ENCODE measurements at places on chromosomes 16 and 17.

DNA sequence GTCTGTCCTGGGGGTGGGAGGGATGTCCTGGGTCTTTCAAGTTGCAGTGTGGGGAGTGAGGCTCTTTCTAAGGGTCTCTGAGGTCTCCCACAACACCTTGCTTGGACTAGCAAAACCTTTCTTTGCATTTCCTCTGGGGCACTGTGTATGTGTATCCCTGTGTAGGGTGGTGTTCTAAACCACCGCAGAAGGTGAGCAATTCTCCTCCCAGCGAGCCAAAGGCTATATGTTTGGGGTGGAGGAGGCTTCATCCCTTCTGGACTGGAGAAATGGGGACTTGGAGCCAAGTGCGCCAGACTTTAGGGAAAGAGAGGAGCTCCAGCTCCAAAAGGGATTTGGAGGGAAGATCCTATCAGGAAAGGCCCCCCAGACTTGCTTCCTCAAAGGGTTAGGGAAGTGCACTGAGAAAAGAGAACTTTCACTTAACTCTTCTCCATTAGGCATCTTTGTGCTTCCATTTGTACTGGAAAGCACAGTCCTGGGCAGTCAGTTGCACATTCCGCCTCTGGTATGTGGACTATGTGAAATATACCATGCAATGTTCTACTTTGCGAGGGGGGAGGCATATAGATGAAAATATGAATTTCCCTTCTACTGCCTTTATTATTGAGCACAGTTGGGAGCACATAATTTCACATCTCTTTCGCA, 18.9 kb upstream of the HOXB9 start:
- peak; percentile 15 for DNase-seq

DNA sequence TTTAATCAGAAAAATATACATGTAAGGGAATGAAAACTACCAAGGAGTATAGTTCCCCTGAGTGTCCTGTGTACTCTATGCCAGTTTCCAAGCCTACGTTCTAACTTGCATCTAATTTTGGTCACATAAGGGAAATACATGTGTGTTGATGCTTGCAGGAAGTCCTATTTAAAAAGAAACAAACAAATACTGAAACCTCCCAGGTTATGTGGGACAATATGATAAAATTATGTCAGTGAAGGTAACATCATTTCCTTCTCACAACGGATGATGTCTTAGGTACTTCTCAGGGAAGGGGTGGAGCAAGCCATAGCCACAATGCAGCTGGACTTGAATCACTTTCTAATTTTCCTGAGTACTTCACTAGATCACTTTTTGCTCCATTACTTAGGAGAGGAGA, 115.9 kb downstream of the ZFHX3 start:
- DNase-seq, result peak; percentile 54

DNA sequence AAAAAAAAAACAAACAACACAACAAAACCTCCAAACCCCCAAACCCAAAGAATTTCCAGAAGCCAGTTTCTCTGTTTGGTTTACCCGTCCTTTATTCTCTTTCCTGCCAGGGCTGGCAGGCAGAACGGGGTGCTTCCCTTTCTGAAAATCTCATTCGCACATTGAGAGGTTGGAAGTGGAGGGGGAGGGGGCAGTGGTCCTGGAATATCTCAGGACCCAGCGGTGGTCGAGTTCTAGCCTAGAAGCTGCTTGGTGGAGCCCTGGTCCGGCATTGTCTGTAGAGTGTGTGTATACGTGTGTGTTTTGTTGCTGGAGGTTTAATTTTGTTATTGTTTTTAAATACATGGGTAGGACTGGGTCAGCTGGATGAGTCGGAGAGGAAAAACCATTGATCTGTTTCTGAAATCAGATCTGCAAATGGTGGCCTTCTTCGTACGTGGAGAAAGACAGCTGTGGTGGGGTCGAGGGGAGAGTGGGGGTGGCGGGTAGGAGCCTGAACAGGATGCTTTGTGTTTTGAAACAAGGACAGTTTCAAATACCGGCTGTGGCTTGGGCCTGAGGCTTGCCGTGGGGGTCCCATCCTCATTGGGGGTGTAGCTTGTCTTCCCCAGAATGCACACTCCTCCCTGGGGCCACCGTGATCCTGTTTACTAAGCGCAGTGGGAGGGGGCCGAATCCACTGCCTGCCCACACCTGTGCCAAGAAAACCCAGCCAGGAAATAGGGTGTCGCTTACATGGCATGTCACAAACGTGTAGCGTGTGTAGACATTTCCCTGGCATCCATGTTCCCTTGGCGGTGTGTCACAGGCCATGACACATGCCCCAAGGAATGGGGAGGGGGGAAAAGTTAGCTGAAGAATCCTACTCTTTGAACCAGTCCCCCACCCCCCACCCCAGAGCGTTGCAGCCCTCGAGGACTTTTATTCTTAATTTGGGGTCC, 1.6 kb downstream of the CMIP start:
- peak; percentile 49 for DNase-seq

DNA sequence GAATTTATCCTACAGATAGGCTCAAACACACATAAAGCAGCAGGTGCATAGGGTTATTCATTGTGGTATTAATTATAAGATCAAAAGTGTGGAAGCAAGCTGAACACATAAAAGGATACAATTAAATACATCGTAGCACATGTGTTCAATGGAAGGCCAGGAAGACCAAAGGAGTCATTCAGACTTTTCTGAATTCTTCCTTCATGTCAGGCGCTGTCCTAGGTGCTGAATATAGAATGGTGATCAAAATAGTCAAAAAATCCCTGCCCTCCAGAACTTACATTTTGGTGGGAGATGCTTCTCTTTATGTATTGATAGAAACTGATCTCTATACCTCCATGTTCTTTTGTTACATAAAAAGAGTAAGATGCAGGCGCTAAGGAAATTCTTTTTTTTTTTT, 439.0 kb upstream of the ASIC2 start:
- DNase-seq, result peak; percentile 12

DNA sequence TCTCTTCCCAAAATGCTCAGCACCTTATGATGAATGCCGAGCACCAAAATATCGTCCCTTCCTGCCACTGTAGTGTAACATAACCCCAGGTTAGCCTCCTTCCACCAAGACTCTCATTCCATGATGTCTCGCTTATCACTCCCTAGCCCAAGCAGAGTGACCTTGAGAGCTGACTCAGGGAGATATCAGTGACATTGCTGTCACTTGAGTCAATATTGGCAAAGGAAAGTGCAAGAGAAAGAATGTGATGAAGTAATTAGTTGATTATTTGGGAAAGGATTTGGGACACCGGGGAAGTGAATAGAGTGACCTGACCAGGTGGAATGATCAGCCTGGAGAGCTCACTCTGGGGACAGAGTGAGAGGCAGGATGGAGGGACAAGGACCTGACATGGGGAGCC, 2.6 kb upstream of the ANKFN1 start:
- no peak for DNase-seq

GRCh38 chr17:78042542-78042941, 84.0 kb downstream of the TNRC6C start:
- no peak for DNase-seq

- DNase-seq, result no peak
These were observed 5.6 kb downstream of the CDK10 start for GRCh38 chr16:89691986-89692569.

GRCh38 chr17:49454050-49454449, 39.4 kb upstream of the PHB1 start:
- no peak for DNase-seq

DNA sequence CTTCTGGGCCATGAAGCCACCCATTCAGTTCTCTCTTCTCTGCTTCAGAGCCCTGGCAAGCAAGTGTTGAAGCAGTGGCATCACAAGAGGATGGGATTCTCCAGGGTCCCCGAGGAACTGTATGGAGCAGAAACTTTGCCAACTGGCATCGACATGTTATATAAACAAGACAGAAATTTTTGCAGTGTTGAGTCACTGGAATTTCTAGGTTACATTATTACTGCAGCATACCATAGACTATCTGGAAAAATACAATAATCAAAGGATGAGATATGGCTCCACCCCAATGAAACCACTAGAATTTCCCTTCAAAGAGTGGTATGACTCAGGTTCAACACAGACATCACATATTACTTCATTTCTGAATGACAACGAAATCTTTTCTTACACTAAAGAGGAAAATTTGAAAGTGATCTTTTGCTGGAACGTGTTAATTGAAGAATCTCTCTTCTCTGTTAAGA, 343.0 kb upstream of the DYNLRB2 start:
- no peak for DNase-seq

DNA sequence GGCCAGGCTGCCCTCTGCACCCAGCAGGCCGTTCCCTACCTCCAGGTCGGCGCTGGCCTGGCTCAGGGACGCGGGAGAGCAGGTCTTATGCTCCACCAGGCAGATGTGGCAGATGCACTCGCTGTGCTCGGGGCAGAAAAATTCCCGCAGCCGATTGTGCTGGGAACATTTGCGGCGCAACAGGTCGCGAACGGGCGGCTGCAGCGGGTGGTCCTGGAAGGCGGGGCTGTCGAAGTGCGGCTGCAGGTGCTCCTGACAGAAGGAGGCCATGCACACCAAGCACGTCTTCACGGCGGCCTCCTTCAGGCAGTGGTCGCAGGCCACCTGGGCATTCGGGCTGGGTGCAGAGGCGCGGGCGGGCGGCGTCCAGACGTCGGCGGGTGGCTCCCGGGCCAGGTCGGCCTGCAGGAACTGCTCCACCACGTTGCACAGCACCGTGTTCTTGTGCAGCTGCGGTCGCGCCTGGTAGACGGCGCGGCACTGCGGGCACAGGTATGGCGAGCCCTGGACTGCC, 439 bp downstream of the TRIM25 start:
- no peak for DNase-seq

DNA sequence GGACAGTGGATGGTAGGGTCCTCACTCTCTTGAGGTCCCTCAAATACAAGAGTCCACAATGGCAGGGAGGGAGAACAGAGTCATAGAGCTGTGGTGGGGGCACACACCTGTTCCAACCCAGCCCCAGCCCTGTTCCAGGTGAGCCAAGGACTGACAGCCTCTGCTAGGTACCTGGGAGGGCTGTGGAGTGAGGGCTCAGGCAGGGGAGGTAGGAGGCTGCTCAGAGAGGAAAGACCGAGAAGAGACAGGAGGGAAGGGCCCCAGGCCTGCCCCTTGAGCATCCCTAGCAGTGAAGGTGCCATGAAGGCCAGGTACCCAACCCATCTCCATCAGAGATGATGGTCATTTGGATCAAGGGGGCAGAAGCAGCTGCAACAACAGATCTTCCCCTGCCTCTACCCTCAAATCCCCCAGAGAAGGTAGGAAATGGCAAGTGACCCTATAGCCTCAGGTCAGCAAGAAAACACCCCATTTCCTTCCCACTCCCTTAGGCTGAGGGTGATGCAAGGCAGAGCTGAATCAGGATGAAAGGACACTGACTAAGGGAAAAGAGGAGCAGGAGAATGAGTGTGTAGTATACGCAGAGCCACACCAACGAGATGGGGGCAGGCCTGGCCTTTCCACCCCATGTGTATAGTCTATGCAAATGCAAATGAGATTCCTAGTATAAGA, 28.6 kb downstream of the CD300LG start:
- no peak for DNase-seq

- DNase-seq, result peak; percentile 34
These were observed 2.5 kb downstream of the HOXB1 start for GRCh38 chr17:48528153-48528935.

DNA sequence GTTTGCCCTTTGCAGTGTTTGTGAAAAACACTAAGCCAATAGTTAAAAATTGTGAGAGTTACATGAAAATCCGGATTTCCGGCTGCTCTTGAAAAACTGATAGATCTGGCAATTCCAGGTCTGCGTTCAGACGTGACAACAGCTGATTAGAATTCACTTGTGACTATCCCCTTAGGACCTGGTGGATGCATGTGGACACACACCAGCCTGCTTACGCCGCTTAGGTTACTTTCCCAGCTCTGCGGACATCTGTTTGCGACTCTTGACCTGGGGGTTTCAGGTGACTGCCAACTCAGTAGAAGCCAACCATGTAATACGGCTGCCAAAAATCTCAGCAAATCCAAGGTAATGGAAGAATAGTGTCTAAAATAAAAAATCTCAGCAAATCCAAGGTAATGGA, 24.3 kb downstream of the VPS53 start:
- DNase-seq, result no peak

DNA sequence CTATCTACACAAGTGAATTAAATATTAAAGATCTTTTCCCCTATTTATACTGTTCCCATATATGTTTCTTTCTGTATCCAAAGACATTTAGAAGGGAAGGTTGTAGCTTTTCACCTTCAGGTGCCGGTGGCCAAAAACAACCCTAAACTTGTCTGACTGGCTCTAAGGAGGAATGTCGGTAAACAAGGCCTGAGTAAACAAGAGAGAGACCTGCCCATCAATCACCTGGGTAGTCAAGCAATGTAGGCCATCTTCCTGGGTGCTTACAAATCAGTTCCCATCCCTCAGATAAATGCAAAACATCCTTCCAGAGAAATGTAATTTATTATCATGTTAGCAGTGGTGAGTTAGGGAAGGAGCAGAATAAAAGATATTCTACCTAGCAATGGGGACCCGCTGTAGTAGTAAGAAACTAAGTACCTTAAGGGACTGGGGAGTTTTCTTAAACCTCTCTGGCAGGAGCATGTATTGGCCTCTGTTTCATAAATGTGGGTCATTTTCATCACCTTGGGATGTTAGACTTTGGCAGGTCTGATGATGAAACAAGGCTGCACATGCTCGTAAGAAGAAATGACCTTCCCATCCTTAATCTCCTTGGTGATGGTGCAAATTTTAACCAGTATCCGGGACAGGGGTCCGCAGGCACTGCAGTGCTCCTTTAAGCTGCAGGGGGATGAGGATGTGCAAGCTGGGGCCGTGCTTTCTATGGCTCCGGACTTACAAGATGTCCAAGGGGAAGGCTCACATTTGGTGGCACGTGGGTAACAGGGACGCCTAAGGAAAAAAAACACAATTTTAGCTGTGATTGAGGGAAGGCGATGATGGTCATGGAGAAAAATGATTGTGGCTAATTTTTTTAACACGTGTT, 8.4 kb downstream of the KRT39 start:
- no peak for DNase-seq

DNA sequence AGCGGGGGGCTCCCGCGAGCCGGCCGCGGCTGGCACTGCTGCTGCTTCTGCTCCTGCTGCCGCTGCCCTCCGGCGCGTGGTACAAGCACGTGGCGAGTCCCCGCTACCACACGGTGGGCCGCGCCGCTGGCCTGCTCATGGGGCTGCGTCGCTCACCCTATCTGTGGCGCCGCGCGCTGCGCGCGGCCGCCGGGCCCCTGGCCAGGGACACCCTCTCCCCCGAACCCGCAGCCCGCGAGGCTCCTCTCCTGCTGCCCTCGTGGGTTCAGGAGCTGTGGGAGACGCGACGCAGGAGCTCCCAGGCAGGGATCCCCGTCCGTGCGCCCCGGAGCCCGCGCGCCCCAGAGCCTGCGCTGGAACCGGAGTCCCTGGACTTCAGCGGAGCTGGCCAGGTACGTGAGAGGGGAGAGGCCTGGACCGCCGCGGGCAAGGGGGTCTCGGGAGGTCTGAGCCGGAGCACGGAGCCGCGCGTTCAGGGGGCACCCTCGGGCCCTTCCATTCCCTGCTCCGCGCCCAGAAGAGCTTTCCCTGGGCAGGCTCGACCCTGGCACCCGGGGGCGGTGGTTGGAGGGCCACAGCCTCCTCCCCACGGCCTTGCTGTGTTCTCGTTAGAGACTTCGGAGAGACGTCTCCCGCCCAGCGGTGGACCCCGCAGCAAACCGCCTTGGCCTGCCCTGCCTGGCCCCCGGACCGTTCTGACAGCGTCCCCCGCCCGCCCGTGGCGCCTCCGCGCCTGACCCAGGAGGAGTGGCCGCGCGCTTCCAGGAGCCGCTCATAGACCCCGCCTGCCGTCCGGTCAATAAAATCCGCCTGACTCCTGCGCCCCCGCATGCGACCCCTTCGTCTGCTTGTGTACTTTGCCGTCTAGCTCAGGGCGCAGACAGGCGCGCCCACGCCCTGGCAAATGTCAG, 591 bp downstream of the NPW start:
- no peak for DNase-seq
